ENCODE measurements at places on chromosomes 2 and 18.

GRCh38 chr18:22387787-22388186 is 29.9 kb downstream of the CTAGE1 start:
- DNase-seq, result no peak

- no peak for DNase-seq
These were observed 502.7 kb downstream of the RNF144A start for GRCh38 chr2:7419814-7420311.

DNA sequence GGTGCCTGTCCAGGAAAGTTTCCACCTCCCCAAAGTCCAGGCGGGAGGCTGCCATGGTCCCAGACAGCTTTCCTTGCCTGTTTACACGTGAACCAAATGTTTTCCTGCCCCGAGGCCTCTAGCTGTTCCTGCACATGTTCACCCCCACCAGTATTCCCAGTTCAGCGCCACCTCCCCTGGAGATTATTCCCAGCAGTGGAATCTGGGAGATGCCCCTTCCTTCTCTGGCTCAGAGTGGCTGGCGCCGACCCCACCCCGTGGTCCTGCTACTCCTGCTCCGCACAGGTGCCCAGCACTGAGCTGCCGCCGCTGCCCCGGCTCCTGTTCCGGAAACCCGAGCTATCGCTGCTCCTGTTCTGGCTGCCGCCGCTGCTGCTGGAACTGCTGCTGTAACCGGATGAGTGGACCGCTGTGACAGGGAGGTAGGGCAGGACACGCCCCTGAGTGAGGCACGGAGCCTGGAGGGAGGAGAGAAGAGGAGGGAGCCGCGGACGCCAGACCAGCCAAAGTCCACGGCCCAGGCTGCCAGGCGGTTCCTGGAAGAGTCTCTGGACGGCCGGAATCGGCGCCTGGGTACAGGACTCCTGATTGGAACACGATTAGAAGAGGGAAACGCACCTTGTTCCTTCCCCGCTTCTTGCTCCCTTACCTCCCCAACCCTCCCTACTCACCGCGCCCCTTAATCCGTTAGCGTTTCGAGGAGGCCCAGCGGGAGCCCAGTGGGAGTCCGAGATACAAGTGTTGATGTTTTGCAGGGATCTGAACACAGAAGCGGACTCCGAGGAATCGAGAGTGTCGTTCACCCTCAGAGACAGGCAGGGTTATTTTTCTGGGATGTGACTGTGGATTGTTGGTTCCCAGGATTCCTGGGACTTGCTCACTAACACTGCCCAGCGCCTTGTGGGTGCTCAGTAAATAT is at the start of gene PDE11A:
Gene PDE11A, minus strand, starts transcription at position 395 of the 919 bp plus-strand sequence. Its CDS starts 340 bp downstream, at position 55.
- DNase-seq, result peak; percentile 60

GRCh38 chr2:168528469-168528868 is 72.4 kb downstream of the CERS6 start:
- peak; percentile 23 for DNase-seq

DNA sequence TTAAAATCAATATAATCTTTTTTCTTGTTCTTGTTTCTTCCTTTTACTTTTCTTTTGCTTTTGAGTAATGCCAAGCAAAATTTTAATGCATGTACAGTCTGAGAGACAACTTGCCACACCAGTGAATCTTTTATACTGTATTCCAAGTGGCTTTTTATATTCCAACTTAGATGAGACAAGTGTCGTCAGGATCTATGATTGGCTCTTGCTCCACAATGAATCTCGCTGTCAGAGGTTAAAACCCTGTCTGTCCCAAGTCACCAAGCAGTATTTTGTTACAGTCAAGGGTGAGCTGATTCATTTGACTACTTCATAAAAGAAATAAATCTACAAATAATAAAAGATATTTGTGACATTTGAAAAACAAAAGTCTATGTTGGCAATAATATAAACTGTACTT is at the start of gene MSTN:
Gene MSTN, minus strand, starts transcription at position 129 of the 400 bp plus-strand sequence. CDS start 133 bp downstream, outside the sequence.
- no peak for DNase-seq

GRCh38 chr2:174877301-174877700 is 113.0 kb upstream of the CHRNA1 start:
- no peak for DNase-seq

DNA sequence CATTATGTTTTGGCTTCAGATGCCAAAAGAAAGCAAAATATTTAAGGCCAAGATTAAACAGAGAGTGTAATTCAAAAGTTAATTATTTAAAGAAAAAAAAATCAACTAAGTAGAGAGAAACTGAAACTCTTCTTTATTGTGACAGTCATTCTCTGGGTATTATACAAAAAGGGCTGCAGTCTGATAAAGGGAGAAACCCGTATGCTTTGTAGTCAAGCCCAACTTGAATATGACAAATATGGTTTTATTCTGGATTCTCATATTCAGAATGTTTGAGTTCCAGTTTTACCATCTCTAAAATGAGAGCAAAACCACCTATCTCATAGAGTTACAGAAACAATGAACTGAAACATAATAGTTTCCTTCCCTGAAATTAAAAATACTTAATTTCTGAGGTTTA is 8.2 kb downstream of the CDH2 start:
- DNase-seq, result no peak

GRCh38 chr2:64133828-64134227 is 10.4 kb downstream of the PELI1 start:
- peak; percentile 45 for DNase-seq

DNA sequence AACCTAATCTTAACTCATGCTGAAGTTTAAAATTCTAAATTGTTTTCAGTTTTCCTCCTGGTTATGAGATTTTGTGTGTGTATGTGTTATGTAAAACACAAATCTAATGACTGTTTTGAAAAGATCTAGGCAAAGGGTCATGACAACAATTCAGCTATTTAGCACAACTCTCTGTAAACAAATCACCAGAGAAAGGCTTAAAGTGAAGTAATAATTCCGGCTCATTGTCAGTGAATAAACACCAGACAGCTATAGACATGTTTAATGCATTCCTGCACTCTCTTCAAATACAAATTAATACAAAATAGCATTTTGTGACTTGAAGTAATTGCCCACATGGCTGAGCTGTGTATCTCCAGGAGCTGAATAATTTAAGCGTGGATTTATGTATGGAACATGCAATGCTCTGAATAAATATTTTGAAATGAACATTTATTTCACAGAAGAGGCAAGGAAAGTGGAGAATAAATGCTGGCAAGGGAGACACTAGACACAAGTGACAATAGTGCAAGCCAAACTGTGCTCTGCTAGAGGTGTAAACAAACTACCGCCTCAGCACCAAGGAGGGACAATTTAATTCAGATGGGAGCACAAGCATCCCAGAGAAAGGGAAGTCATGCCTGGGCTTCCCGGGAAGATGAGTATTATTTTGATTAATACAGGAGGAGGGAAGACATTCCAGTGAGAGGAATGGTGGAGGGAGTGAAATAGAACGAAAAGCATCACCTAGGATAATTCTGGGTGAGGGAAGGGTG is 133.6 kb upstream of the XPO1 start:
- DNase-seq, result no peak

DNA sequence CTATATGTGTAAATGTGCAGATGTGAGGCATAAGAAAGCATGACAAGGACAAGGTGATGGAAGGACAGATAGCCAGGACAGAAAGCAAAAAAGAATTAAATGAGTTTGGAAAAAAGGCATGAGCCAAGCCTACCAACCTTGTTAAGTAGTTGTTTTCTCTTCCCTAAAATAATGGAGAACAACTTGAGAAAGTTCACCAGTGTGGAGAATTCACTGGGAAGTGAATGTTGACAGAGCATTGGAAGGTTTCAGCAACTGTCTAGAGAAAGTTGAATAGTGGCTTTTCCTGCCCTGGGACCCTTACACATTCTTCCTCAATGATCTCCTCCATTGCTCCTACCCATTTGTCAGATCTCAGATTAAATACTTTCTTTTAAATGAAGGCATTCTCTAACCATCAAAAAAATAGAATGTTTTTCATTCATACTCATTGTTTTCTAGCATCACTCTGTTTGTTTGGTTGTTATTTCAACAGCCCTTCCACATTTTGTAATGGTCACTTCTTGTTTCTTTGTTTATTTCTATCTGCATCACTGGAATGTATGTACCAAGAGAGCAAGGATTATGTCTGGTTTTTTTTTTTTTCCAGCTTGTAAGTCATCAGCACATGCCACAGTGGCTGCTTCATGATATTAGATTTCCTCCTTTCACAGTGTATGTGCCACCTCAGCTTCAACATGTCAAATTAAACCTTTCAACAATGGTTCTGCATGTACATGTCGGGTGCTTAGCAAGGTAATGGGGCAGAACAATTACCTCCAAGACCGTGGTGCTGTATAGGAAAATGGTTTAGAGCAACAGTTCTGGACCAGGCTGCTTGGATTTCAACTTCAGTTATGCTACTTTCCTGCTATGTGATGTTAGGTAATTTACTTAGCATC is 586.0 kb upstream of the VRK2 start:
- DNase-seq, result no peak

DNA sequence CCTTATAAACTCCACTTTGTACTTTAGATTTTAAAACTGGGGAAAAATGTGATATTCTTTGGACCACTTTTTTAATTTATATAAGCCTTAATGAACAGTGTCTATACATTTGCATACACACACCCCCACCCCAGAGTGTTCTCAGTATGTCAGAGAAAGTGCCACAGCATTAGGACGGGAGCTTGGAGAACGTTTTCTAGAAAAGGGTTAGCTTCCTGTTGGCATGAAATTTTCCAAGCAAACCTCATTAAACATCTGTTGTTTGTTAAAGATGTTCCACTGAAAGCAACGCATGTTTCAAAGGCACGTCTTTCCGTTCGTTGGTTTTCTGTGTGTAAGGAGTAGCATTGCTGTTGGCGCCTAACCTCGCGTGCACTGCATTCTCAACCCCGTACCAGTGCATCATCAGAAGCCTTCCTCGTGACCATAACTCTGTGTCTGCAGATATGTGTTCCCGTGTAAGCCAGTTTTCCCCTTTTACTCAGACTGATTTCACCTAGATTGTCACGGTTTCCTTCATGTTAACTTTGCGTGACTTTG is 228.5 kb downstream of the ALPK2 start:
- no peak for DNase-seq

- DNase-seq, result no peak
These were observed 284.1 kb downstream of the PID1 start for GRCh38 chr2:228986961-228987360.

DNA sequence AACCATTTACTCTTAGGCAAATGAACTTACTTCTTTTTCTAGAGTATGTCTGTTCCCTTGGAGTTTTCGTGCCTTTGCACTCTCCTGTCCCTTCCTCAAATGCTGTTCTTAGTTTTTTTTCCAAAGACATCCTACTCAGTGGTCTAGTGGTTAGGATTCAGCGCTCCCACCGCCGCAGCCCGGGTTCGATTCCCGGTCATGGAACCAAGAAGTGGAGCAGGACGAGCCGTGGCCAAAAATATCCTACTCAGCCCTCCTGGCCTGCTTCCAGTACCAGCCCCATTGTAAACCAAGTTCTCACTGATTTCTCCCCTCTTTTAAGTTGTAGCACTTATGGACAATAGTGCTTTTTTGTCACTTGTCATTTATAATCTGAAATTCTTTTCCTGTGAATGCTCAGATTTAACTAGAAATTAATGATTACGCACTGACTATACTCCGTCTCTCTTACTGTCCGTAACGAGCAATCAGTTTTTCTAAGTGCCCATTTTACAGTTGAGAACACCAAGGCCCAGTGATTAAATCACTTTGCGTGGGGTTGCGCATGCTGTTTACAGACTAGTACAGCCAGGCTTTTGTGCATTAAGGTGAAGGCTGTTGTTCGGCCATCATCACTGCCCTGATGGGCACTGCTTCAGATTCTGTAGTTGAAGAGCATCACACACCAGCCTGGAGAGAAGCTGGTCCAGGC is 17.9 kb downstream of the GREB1 start:
- no peak for DNase-seq

- no peak for DNase-seq
These were observed 17.0 kb downstream of the STAT1 start for GRCh38 chr2:190996947-190997346.

GRCh38 chr2:108933691-108934117 is 55.3 kb downstream of the EDAR start:
- DNase-seq, result no peak

DNA sequence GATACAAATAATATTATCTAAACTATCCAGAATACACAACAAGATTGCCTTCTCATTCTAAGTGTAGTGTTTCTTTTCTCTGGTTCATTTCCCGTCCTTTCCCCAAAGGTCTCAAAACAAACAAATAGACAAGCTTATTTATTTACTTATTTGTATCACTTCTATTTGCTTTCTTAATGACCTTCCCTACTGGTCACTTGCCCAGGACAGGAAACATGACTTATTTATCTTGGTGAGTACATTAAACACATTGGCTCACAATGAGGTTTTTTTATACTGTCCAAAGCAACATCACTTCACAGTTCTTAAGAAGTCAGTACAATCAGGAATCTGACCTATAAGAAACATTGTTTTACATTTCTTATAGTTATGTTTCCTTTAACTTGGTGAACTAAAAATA is 123.3 kb upstream of the KYNU start:
- DNase-seq, result no peak

GRCh38 chr2:58131191-58132011 is 84.8 kb downstream of the VRK2 start:
- no peak for DNase-seq

DNA sequence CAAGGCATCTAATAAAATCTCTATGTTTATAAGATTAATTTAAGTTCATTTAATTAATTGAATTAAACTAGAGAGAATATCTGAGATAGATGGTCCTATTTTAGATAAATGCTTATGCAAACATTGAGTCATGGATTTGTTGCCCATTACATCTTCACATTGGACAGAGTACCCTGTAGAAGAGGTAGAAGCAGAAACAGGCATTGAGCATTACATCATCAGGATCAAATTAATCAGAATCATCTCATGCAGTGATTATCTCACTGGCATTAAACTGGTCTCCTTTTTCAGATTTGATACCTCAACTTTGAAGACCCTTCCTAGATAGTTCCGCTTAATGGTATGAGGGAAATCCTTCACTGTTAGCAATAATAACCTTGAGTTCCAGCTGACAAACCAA is 469.6 kb upstream of the VRK2 start:
- no peak for DNase-seq

GRCh38 chr18:63831080-63831788 is 56.0 kb downstream of the SERPINB7 start:
- peak; percentile 21 for DNase-seq

GRCh38 chr2:98911376-98912154 is 24.5 kb downstream of the CRACDL start:
- DNase-seq, result no peak

- peak; percentile 20 for DNase-seq
These were observed 12.8 kb downstream of the ASIC4 start for GRCh38 chr2:219527076-219527394.

DNA sequence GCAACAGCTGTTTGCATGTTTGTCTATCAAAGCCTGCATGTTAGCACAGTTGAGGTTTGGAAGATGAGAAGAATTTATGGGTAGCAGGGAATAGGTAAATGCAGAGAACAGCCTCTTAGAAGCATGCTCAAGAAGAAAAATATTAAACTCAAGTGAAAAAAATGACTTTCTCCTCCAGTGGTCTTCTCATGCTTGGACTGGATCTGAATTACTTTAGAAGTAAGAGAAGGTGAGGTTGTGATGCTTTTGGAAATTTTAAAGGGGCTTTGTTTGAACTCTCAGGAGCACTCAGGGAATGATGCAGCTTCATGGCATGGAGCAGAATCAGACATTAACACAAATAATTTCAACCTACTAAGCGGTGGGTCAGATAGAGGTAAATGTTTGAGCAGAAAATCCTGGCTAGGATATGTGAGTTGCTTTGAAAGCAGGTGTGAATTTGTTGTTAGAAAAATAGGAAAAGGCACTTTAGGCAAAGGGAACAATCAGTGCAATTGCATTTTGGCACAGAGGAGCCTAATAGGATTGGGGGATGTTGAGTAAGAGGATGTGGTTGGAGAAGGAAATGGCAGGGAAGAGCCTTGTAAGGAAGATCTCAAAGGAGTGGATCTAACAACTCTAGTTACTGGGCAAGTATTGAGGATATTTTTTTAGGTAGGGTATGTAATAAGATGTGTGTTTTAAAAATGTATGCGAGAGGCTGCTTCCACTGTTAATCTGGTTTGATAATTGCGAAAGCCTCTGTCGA is 76.3 kb downstream of the DDX1 start:
- no peak for DNase-seq

Data from trophoblast cell (in vitro differentiated cells and primary cell).